ENCODE measurements at places on chromosomes 16 and 17.

DNA sequence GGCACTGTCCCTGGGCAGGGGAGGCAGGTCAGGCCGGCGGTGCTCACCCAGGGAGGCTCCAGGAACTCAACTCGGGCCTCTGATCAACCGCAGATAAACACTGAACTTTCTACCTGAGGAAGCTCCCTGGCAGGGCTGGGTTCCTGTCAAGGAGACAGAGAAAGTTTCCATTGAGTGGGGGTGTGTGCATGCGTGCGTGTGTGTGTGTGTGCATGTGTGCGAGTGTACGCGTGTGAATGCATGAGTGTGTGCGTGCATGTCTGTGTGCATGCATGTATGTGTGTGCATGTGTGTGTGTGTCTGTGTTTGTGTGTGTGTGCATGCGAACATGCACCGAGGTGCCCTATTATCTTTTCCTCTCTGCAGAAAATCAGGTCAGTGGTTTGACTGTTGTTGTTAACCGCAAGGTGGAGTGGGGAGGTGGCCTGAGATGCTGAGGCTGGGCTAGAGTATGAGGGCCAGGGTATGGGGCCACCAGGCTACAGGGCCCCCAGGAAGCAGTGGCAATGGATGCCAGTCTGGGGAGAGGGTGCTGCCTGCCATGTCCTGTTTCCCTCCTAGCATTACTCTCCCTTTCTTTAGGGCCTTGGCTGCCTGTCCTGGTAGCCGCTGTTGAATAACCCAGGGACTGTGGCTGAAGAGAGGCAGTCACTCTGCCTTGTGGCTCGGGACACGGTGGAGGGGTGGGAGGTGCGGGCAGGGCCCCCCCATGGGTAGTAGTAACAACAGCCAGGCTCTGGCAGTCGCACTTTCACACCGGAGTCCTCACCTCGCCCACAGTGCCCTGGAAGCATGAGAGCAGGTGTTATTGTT is 24.0 kb downstream of the CCR7 start:
- peak; percentile 45 for DNase-seq

DNA sequence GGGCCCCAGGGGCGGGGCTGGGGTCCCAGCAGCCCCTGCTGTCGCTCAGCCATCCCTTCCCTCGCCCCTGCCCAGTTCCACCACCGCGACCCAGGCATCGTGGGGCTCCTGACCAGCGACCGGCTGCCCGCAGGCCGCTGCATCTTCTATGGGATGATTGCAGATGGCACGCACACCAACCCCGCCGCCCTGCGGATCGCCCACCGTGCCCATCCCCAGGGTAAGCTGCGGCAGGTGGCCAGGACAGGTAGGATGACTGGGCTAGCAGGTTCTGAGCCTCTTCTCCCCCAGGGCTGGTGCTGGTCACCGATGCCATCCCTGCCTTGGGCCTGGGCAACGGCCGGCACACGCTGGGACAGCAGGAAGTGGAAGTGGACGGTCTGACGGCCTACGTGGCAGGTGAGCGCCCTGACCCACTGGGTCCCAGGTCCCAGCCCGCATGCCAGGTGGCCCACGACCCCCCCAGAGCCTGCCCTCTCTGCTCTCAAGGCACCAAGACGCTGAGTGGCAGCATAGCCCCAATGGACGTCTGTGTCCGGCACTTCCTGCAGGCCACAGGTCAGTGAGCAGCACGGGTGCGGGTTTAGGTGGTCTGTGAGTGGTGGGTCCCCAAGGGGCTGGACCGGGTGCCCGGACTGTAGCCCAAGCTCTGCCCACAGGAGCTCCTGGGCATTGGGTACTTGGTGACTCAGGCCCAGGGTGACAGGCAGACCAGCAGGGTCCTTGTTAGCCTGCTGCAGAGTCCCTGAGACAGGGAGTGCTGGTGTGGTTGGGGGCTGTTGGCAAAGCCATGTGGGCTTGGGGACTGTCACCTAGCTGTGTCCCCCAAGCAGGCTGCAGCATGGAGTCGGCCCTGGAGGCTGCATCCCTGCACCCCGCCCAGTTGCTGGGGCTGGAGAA is 2.8 kb downstream of the CEMP1 start:
- no peak for DNase-seq

- no peak for DNase-seq
Observed at GRCh38 chr17:7497636-7498035, 13.5 kb downstream of the POLR2A start.

GRCh38 chr16:3223913-3224515 is 10.9 kb downstream of the ZNF200 start:
- DNase-seq: no peak

DNA sequence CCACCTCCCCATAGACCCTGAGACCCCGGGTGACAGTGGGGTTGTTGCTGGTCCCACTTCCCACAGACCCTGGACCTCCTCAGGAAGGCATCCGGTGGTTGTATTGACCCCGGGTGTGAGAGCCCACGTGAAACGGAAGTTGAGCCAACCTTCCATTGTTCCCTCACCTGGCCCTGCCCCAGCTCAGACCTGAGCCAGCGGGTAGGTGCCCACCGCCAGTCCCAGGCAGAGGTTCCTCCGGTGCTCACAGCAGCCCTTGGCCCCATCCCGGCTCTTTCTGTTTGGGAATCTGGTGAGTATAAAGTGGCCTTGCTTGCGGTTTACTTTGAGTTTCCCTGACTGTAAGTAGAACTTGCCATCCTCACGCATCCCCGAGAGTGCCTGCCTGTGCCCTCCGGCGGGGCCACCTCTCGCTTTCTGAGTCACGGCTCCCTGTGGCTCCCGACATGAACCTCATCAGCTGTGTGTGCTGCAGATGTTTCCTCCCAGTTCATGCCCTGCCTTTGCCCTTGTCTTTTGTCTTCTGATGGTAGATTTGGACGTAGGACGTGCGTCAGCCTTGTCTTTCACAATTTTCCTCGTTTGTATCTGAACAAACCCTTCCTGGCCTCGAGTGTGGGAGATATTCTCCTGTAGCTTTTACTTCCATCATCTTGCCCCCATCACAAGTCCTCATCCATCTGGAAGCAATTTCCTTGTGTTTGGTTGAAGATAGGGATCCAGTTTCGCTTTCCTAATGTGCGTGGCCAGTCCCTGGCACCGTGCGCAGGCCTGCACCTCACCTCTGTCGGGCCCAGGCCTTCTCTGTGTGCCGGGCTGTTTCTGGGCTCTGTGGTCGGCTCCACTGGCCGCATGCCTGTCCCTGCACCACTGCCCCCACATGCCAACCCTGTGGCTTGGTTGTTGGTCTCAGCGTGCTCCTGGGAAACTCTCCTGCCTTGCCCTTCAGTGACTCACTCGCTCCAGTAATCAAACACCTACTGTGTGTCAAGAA is 76.0 kb downstream of the METRNL start:
- no peak for DNase-seq

GRCh38 chr17:17422217-17422610 is 54.6 kb upstream of the MED9 start:
- DNase-seq: no peak

GRCh38 chr17:48294020-48294805 is 135.8 kb downstream of the SKAP1 start:
- DNase-seq: no peak

DNA sequence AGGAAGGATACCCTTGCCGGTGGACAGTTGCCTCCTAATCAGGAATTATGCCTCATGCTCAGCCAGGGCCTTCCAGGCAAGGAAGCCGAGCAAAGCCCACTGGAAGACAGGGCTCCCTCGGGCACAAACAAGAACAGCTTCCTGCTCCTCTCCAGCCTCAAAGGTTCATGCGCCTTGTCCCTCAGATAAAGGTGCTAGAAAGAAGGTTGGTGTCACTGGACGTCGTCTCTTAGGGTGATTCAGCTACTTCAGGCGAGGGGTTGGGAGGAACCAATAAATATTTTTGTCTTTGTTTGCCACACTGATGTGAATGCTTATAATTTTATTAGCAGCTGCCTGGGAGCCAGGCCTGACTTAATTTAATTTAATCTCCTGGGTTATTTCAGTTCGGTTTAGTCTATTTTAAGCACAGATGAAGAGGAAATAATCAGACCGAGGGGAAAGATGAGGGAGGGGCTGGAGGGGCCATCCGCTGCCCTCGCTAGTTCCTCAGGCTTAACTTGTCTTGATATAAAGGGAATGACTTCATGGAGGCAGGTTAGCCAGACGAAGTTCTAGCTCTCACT is 171.8 kb upstream of the CACNG5 start:
- DNase-seq: no peak

DNA sequence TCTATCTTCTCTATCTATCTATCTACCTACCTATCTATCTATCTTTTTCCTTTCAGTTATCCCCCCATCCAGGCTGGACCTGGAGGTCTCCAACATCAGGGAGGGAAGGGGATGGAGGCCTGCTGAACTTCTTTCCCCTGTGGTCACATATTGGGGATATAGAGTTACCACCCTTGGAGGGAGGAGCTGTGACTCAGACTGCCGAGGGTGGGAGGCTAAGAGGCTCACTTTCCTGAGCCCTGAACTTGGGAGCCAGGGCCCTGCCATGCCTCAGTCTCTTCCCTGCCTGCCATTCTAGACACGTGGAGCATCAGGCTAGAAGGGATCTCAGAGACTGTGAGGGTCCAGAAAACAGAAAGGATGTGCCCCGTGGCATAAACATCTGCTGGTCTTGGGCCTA is 8.4 kb downstream of the LRRC3C start:
- no peak for DNase-seq

DNA sequence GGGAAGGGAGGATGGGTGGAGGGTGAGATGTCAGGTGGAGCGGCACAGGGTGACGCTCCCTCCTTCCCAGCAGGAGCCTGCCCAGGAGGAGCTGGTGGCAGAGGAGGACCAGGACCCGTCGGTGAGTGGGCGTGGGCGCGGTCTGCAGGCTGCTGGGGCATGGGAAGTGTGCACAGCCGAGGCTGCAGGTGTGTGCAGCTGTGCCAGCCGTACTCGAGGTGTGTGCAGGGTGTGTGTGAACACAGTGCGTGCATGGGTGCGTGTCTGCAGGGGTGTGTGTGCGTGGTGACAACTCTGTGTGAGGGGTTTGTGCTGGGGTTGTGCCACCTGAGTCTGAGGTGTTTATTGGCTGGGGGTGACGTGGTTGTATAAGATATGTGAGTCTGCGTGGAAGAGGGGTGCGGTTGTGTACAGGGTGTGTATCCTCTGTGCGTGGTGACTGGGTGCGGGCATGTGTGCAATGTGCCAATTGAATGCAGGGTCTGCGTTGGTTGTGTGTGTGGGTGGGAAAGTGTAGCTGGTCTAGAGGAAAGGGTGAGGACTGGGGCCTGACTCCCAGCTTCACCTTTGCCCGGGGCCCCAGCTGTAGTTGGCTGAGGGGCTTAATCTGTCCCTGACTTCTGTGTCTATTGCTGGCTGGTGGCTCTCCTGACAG is 670 bp downstream of the TNFSF12 start:
- DNase-seq: no peak

DNA sequence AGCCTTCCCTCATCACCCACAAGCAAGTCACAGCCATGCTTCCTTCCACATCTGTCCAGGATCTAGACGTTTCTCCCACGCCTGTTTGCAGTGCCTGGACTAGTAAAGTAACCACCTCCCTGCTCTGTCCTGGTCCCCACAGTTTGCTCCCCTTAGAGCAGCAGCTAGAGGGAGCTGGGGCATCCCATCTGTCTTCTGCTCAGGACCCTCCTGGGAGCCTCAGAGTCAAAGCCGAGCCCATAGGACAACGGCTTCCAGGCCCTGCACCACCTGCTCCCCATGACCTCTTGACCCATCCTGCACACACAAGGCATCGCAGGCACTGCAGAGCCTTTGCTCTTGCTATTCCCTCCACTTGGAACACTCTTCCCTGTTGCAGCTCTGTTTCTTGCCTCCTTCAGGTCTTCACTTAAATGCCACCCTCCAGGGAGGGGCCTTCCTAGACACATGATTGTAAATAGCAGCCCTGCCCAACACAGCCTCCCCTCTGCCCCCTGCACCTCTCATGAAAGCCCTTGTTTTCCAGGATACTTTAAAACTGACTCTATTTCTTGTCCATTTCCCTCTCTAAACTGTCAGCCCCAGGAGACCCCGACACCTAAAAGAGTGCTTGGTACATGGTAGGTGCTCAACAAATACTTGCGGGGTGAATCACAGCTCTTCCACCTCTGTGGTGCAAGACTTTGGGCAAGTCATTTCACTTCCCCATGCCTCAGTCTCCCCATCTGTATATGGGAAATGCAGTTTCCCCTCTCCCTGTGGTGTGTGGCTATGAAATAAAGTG is 3.1 kb downstream of the NATD1 start:
- DNase-seq: no peak

- peak; percentile 67 for DNase-seq
Observed at GRCh38 chr17:43389046-43389947, 9.5 kb upstream of the ARL4D start.

DNA sequence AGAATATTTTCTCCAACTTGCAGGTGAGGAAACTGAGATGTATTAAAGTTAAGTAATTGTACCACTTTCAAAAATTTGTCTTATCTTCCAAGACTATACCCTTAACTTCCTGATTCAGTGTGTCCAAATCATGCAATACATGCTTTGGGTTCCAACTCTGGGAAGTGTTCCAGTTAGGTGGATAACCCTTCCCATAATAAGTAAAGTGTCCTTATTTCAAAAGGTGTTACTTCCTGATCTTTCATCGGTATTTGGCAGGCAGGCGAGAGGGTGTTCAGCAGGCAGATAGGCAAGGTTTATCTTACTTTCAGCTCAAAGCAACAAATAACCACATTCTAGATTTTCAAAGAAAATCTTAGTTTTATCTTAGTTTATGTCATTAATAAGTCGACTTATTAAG is 46.3 kb upstream of the ARHGAP44 start:
- no peak for DNase-seq

DNA sequence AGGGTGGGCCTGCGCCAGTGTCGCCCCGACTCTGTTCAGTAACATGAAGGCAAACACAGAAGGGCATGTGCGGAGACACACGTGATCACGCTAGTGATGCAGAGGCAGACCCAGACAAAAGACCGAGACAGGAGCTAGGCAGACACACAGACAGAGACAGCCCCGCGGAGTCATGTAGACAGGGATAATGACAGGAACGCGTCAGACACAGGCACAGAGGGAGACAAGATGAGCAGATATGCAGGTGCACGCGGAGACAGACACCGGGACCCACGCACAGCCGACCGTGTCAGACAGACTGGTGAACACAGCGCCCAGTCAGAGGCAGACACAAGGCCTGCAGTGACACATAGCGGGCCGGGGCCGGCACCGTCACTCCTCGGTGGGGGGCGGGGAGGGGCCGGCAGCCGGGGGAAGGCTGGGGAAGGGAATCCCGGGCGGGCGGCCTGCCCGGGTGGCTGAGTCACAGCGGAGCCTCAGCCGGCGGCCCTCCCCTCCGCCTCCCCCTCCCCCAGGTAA is 7.4 kb downstream of the KDM6B start:
- peak; percentile 79 for DNase-seq

DNA sequence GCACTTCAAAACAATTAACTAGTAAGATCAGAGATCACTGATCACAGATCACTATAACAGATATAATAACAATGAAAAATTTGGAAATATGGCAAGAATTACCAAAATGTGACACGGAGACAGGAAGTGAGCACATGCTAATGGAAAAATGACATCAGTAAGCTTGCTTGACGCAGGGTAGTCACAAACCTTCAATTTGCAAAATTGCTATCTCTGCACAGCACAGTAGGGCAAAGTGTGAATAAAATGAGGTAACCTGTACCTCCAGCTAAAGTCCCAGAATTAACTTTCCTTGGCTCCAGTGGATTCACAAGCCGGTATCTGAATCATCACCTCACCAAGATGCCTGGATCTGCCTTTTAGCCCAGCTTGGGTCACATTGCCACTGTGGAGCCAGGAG is 4.2 kb upstream of the MMP2 start:
- no peak for DNase-seq
